ENCODE measurements at places on chromosomes 1 and 21.

GRCh38 chr1:200372095-200372884 is 37.5 kb downstream of the ZNF281 start:
- no peak for DNase-seq
- H3K36me3 ChIP-seq, result no peaks in the 10 kb centered on the region
- peaks cover 2% of the 10 kb centered on the region for H3K27me3 ChIP-seq
- H3K4me1 ChIP-seq, result peaks cover 8% of the 10 kb centered on the region
- no peak overlapping the region for H3K27ac ChIP-seq

DNA sequence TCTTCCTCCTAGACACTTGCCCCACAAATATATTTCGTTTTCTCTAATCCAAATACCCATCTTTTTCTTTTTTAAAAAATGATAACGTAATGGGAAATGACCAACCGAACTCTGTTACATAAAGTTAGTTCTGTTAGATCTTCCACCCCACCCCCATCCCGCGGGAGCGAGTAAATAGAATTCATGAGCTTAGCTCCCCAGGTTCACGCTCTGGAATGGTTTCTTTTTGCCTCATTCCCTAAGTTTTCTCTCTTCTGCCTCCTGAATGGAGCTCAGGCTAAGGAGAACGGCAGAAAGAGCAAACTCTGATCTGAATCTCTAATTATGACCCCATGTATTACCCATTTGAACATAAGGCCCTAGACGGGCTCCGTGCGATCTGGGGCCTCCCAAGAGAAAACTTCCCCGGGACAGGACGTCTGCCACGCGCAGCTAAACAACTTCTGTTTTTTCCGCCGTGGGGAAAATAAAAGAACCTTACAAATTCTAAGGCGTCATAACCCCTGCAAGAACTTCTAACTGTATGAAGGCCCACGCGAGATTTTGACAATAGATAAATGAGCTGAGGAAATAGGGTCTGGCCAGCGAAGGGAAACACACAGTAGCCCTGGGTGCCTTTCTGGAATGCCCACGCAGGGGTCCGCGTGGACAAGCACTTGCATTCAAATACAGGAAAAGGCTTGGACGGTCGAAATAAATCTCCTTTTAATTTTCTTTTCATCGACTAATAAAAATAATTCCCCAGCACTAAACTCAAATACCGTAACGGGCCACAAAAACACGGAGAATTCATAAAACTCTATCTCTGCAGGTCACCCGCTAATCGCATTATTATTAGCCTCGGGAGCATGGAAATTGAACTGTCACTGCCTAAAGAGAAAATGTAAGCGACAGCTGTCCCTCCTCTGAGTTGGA is 2.2 kb downstream of the TBX15 start:
- H3K27me3 ChIP-seq, result peaks cover 93% of the 10 kb centered on the region
- no peak for DNase-seq
- H3K4me1 ChIP-seq, result peaks cover 5% of the 10 kb centered on the region
- peaks cover 21% of the 10 kb centered on the region for H3K36me3 ChIP-seq
- H3K27ac ChIP-seq, result peak overlapping the region; percentile 1

DNA sequence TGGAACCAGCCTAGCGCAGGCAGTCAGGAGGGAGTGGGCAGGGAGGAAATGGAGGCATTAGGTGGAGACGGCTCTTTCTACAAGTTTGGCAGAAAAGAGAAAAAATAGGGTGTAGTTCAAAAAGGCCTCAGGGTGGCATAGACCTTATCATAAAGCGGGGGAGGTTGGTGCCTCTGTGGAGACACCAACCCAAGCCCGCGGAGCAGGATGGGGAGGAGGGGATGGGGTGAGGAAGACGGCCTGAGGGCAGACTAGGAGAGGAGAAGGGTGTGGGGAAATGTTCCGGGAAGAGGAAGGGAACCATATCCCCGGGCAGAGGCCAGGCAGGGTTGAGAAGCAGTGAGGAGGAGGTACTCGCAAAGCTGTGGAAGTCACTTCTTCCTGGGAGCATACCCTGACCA is 17.4 kb upstream of the SHE start:
- DNase-seq, result no peak
- no peak overlapping the region for H3K4me3 ChIP-seq
- peaks cover 31% of the 10 kb centered on the region for H3K27me3 ChIP-seq

DNA sequence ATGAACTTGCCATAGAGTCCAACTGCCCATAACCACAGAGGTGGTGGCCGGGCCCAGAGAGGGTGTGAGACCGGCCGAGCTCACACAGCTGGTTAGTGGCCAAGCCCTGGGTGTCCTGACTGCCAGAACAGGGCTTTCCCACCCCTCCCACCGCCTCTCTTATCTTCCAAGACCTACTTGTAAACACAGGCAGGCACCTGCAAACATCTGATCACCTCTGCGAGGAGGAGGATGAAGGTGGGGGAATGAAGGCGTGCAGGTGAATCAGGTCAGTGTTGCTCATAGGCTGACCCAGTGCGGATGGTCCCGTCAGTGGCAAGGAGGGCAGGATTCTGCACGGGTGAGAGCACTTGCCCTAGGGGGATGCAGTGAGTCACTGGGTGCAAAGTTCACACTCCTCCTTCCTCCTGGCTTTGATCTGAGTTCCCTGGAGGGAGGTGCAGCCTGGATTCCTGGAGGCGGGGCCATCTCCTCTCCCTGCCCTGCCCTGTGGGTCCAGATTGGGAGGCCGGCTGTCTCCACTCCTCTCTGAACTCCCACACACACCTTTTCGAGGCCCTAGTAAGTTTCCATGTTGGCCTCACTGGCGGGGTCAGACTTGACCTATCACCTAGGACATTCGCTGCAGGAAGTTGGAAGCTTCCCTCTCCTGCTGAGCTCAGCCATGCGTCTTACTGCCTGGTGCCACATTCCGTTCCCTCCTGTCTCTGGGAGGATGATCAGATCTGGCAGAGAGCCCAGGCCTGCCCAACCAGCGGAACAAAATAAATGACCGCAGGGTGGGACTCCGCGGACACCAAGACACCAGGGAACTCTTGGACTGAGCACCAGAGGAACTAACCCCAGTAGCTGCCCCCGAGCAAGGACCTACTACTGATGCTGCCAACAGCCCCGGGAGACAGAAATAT is 7.3 kb downstream of the UQCRHL start:
- H3K27me3 ChIP-seq, result peaks cover 5% of the 10 kb centered on the region
- H3K36me3 ChIP-seq, result no peaks in the 10 kb centered on the region
- no peak overlapping the region for H3K4me3 ChIP-seq
- peaks cover 7% of the 10 kb centered on the region for H3K4me1 ChIP-seq
- no peak for DNase-seq

Measured in activated T-helper 2 cell treated with anti-CD3 and anti-CD28 coated beads, Interferon-gamma antibody, Interleukin-2, Interleukin-4, amounts not matched to agents 10 μg/mL and 5 μg/mL and 100 μg/mL, durations not matched to agents 14 hours and 24 hours and 36 hours (primary cell).